Activated naive CD8-positive, alpha-beta T cell treated with anti-CD3 and anti-CD28 coated beads, Interleukin-2, amount 50 U/mL, for 16 hours (primary cell): ENCODE measurements at places on chromosomes 12 and 14.

DNA sequence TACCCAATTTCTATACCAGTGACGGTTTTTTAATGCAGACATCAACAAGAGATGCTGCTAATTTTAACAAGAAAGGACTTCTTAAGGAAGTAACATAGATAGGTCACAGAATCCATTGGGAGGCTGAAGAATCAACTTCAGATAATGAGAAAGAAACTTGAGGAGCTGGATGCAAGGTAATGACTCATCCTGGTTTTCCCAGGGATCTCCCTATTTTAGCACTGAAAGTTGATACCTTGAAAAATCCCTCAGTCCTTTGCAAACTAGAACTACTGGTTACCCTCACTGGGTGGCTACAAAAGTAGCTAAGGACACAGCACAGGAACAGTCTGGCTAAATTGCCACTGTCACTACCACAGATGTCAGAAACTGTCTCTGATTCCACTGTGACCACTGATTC is 561.9 kb downstream of the FLRT2 start:
- no peak for DNase-seq

GRCh38 chr12:25996677-25997076 is 38.2 kb downstream of the RASSF8 start:
- no peak for DNase-seq

GRCh38 chr12:27096420-27096819 is 14.0 kb upstream of the C12orf71 start:
- DNase-seq = no peak

DNA sequence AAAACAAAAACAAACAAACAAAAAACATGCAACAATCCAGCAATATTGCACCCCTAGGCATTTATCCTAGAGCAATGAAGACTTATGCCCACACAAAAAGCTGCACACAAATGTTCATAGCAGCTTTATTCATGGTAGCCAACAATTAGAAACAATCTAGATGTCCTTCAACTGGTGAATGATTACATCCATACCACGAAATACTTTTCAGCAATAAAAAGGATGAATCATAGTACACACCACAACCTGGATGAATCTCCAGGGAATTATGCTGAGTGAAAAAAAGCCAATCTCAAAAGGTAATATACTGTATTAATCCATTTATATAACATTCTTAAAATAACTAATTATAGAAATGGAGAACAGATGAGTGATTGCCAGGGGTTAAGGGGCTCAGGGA is 14.5 kb upstream of the GPR162 start:
- DNase-seq = no peak

DNA sequence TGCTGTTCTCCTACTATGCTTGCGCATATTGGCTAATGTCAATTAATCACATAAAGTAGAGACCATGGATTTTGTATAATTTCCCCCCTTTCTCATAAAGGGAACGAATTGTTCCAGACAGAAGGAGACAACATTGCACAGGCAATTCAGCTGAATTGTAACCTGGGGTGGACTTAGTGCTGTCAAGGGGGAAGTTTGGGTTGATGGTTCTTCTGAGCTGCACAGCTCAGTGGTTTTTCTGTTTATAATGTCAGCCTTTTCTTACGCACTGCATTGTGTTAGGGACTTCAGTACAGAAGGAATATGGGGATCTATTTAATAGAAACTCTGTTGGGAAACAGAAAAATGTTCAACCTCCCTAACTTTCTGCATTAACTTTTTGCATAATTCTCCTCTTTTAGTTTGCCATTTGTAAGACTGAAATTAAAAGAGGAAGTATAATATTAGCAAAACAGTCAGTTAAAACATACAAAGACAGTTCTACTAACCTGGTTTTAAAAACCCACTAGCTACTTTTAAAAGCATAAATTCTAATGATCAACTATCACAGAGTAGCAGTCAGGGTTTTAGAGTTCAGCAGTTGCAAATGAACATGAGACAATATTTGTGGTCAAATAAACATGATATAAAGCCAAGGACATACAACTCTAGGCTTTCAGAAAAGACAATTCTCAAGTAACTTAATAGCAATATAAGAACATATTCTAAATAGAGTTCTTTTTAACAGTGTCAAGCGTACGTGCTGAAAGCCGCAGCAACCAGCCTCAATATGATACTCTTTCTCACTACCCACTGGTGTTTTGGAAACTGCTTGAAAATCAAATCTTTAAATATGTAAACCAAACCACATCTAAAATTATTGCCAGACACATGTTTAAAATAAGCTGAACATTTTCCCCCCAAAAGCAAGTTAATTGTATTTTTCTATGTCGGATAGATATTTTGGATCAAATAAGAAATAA is 393.0 kb downstream of the FSCB start:
- no peak for DNase-seq

- DNase-seq = no peak
Observed at GRCh38 chr12:106130474-106131113, 8.2 kb downstream of the NUAK1 start.

DNA sequence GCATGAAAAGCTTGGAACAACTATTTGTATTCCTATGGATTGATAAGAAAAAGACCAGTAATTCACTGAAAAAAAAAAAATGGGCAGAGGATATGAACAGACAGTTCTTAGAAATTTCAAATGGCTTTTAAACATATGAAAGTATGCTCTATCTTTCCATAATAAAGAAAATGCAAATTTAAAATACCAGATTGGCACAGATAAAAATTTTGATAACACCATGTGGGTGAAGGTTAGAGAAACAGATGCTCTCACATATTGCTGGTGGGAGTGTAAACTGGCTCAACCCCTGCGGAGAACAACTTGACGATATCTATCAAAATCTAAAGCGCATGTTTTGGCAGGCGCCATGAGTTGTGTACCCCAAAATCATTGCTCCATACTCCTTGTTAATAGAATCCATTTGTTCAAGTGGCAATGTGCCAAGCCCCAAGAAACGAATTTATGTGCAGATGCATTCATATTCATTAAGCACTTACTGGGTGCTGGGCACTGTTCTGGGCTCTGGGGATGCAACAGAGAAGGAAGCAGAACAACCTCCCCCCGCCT is 29.5 kb upstream of the TMPO start:
- DNase-seq = no peak

GRCh38 chr14:32513571-32514009 is 184.5 kb downstream of the AKAP6 start:
- no peak for DNase-seq

DNA sequence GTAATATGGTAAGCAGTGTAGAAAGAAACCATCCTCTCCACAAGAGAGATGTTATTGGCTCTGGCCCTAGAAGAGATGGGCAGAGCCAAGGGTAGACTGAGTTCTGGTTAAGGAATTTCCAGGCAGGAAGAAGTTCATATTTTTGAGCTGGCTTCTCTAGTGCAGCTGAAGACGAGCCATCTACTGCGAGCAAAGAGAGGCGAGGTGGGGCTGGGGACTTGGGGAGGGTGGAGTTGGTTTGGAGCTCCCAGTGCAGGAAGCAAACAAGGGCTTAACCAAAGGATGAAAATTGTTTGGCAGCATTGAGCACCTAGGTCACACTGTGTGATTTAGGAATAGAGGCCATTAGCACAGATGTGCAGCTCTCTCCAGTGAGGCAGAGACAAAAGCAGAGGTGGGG is 239.6 kb downstream of the ZFP36L1 start:
- no peak for DNase-seq

GRCh38 chr12:89899651-89900050 is 191.0 kb upstream of the ATP2B1 start:
- no peak for DNase-seq

DNA sequence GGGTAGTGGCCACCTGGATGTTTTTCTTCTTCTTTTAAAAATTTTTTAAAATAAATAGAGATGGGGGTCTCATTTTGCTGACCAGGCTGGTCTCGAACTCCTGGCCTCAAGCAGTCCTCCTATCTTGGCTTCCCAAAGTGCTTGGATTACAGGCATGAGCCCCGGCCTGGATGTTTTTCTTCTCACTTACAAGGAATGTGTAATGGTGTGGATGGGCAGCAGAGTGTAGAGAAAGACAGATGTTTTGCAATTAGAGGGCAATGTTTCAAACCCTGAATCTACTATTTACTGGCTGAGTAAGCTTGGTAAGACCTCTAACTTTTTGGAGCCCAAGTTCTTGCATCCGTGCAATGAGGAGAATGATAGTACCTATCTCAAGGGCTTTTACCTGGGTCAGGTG is 48.1 kb downstream of the ADCK1 start:
- no peak for DNase-seq

GRCh38 chr12:93008044-93008778 is 79.1 kb upstream of the EEA1 start:
- no peak for DNase-seq

GRCh38 chr12:46107591-46107990 is 117.2 kb upstream of the SCAF11 start:
- DNase-seq = no peak
